Inflammatory macrophage (primary cell): ENCODE measurements at places on chromosomes 1 and 21.

DNA sequence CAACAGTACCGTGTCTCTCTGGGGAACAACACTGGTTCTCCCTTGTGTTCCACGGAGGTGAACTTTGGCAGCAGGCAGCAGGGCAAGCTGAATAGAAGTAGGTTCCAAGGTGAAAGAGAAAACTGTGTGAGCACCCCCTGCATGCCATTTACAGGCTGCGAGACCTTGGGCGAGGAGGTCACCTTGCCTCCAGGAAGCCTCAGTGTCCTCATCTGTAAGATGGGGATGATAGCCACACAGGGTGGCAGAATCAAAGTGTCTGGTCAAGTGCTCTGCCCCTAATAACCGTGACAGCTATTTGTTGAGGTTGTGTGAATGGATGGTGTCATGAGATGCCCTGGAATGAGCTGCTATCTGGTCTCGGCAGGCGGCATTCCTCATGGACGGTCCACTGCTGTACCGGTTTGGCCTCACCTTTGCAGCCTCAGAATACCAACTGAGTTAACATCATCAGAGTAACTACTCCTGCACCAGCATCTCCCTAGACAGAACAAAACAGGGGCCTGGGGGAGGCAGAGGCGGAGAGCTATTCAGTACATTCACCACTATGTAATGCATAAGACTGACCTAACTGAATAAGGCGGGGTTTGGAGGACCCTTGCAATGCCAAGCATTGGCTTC lies 7.4 kb upstream of the KLHDC7A start:
- DNase-seq = no peak

DNA sequence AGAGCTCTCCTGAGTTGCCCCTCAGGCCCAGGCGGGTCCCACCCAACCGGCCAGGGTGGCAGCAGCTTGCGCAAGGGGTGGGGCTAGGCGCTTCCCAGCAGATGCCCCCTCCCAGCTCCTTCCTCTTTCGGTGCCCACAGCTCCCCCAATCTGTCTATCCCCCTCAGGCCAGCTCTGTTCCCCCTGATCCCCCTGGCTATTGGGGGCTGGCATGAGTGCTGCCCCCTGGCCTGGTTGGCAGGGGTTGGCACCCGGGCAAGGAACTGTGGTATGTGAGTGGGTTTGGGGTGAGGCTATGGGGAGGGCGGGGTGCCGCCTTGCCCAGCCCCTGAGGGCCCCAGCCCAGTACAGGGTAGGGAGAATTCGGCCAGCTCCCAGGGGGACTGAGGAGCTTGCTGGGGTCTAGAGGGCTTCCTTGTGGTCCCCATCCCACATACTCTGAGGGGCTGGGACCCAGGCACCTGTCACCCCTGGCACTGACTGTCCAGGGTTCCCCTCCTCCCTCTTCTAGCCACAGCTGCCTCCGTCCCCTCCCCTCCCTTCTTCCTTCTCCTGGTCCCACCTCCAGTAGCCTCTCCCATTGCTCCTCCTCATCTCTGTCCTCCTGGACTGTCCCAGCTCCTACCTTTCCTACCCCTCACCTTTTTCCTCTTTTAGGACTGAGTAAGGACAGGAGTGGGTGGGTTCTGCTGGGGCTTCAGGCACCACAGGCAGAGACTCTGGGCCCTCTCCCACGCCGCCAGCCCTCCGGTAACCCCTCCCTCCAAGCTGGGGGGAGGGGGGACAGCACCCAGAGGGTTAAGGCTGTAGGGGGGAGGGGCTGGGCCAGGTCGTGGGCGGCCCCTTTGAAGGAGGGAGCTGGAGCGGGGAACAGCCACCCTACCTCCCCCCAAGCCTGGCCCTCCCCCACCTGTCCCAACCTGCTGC lies 5.7 kb downstream of the ZBTB7B start:
- no peak for DNase-seq

DNA sequence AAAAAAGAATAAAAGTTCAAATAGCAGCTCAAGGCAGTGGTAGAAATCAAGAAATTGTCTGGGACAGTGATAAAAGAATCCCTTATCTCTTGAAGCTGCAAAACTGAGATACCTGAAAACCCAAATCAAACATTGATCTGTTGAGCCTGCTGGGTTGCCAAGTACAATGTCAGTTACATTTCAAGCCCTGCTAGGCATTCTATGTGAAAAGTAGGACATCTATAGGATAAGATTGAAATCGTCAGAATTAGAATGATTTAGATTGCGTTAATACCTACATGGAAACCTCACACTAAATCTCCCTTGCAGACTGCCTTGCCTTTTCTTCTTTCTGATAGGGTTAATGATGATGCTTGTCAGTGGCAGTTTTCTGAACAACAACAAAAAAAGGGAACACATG lies 1684.4 kb upstream of the B3GALT2 start:
- no peak for DNase-seq

DNA sequence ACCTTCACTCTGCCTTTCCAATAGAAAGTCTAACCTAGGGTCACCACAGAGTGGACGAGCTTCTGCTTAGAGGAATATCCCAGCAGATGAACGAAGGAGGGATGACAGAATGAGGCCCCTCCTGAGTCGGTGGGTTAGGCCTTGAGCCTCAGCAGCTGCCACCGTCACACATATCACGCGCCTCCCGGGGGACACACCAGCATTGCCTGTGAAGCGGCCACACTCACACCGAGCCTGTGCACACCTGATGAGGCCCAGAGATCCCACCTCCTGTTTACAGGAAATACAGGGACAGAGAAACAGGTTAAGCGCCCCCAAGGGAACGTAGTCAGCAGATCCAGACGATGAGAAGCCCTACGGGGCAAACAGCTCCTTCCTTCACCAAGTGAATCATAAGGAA lies 25.1 kb upstream of the LRRC47 start:
- no peak for DNase-seq

DNA sequence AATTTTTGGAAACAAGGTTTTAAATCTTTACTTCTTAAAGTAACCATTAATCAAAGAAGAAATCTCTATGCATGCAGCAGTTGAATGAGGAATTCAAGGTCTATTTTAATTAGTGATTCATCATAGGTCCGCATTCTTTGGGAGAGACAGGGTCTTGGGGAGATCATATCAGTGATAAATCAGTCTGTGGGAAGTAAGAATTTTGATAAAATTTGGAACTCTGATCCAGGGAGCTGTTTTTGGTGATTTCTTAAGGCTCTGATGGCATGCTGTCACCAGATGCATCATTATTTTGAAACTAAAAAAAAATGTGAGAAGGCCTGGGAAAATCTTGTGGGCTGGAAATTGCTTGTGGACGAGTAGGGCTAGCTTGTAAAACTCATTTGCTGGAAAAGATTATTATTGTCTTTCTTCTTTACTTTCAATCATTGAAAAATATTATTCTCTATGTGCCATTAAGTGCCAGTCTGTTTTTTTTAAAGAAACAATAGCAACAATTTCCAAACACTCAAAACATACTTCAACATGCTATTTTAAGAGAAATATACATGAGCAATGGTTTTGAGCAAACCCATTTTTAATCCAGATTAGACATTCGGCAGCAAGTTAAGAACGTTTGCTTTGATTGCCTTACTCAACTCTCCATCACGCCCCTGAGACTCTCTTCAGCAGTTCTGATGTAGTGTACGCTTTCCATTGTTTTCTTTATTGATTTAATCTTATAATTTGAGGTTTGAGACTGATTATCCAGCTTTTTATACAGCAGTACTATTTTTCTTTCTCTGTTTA lies 62.6 kb downstream of the ZBTB18 start:
- no peak for DNase-seq

- no peak for DNase-seq
Measured at GRCh38 chr1:183877053-183877720, 72.3 kb downstream of the RGL1 start.

DNA sequence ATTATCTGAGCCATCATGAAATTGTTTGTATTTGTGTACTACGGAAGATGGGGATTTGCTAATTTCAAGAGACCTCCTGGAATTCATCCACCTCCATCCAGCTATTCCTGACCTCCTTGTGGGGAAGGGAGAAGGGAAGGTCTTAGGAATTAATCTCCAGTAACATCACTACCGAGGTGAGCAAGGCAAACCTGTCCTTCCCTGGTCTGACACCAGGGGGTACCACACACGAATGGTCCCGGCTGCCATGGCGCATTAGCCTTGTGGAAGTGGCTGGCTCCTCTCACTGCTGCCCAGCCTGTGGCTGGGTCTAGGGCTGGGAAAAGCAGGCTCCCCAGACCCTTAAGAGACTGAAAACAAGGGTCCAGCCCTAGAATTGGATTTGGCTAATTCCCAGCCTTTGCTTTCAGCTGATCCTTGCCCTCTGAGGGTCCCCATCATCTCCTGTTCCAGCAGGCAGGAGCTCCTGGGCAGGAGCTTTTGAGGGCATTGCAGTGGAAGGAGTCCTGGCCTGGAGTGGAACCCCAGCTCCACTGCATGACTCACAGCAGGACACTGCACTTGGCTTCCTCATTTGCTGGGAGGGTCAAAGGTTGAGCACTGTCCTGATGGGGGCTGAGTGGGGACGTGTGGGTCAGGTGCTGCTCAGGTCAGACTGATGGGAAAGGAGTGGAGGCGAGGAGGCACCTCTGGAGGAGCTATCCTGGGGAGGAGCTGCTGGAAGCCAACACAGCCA lies 34.8 kb downstream of the RIMS3 start:
- peak; percentile 41 for DNase-seq

DNA sequence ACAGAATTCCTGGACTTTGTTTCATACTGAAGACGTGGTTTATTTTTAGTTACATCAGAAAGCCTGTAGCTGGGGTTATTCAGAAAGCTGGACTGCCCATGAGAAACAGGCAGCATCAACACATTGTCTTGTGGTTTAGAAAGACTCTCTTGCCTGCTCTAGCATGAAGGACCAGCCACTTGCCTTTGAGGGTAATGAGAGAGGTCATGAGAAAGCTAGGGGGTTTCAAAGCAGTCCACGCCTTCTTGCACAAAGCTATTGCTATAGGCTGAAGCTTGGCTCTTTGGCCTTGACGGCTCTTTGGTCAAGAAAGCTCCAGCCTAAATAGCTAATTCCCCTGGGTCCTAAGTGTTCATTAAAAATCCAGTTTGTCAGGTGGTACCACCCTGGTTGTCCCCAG lies 208.1 kb downstream of the PRDM2 start:
- no peak for DNase-seq

GRCh38 chr21:35764586-35764985 lies 295.7 kb downstream of the SETD4 start:
- DNase-seq = no peak

DNA sequence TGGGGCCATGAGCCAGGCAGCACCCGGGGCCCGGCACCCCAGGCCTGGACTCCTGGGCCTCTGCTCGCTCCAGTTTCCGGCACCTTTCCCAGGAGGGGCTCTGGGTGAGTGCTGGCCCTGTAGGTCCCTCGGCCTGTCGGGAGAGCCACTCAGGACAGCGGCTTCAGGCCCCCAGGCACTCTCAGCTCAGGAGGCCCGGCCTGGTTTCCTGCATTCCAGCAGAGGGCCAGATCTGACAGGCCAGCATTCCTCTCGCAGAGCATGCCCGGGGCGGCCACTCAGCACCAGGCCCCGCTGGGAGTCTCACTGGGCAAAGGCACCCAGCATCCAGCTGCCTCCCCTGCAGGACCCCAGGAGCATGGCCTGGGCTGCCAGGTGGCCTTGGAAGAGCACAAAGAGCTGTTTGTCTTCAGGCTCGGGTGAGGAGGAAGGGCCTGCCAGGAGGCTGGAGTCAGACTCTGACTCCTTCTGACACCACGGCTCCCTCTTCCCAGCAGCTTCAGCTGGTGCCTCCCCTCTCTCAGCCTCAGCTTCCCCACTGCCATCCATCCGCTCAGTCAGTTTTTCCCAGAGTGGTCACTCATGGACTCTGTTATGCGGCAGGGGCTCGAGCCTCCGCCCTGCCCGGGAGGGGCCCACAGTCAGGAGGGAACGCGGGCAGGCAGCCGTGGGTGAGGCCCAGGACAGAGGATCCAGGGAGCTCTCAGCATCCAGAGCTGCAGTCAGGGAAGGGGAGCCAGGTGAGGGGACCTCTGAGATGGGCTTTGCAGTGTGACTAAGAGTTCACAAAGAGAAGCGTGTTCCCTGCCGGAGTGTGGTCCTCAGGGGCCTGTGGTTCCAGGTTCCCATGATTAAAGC lies 51.7 kb downstream of the WNT9A start:
- no peak for DNase-seq

DNA sequence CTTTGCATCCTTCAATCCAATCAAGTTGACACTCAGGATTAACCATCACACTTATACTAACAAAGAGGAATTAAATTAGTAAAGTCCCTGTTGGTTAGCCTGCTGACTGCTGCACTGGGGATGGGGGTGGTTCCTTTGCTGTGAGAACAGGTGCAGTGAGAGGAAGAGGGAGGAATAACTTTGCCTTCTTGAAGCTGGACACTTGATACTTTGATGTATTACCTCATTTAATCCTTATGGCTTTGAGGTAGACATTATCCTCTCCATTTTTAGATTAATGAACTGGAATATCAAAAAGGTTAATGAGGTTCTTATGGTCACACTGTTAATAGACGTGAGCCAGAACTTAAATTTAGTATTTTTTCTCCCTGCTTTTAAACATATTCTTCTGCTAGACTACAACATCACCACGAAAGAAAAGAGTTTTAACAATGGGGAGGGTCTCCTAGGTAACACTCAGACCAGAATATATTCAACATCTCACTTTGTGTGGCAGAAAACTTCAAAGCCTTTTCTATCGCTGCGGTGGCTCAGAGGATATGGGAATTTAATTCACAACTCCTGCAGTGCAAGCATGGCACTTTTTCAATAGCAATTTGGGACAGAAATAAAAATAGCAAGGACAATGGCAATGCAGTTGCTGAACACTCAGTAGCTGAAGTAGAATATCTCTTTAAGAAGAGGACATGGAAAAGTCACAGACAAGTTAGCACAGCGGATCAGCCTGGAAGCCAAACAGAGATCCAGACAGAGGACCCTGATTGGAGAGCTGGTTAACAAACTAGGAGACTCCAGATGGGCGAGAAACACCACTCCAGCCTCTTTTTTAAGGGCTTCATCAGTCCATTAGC lies 68.8 kb upstream of the DNAH14 start:
- no peak for DNase-seq

- DNase-seq = peak; percentile 16
Measured at GRCh38 chr1:200258447-200259375, 151.1 kb downstream of the ZNF281 start.

DNA sequence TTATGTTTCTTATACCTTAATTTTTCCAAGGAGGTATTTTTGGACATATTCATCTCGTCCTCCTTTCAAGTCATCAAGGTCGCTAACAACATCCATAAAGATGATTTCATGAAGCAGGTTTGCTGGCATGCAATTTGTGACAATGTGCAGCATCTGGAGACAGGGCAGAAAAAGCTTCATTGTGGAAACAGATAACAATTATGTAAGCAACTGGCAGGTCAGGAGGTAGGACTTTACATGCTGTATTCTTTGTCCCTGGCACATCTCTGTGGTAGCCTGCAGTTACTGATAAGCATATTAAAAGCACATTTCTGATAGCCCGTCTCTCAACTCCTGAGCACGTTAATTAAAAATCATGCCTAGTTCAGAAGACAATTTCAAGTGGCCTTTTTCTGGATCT lies 156.8 kb downstream of the LEPR start:
- DNase-seq = no peak

DNA sequence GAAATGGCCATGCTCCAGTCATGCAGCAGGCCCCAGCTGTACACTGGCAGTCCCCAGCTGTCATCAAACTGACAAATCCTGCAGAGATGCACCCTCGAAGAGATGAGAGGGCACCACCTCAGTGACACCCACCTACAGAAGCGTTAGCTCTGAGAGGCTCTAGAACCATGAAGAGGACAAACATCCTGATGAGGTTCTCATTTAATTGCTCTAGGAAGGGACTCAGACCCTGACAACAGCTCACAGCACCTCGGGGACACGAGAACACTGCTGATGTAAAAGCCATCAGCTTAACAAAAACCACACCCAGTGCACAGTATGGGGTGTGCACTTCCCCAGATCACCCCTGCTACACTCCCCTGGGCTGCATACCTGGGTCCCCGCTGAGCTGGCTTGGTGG lies 3.4 kb downstream of the ZNF496 start:
- DNase-seq = no peak

- DNase-seq = no peak
Measured at GRCh38 chr1:2495026-2495425, 18.9 kb downstream of the PLCH2 start.
